ENCODE measurements at places on chromosomes 12 and 14.

DNA sequence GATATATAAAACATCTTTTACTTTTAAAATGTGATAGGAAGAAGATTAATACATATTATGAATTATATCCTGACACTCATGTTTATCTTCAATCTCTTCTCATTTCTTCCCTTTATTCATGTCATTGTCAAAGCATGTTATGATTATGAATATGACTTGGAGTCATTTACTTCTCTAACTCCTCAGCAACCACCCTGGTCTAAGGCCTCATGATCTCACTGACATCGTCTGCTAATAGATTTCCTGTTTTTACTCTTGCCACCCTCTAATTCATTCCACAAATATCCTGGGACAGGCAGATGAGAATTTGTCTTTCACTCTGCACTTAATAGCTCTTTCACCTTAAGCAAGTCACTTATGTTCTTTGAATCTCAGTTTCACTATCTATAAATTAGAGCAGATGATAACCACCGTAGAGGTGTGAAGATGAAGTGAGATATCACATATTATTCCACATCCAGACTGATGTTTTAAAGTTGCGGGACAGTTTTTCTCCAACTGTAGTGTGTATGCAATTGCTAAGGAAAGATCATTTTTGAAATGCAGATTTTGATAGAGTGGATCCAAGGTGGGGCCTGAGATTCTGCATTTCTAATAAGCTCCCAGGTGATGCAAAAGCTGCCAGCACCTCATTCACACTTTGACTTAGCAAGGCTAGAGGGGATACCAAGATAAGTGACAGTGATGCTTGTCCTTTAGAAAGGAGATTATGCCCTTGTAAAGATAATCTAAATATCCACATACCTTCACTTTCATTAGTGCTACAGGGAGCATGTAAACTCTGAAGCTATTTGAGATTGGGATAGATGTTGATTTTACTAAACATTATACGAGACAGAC is 3.3 kb upstream of the IAPP start:
- DNase-seq, result no peak

GRCh38 chr14:92649934-92650545 is 98.4 kb downstream of the LGMN start:
- no peak for DNase-seq

- no peak for DNase-seq
Measured at GRCh38 chr12:103558879-103559278, 28.2 kb upstream of the STAB2 start.

- DNase-seq, result no peak
Measured at GRCh38 chr14:92995620-92996019, 72.7 kb downstream of the CHGA start.

DNA sequence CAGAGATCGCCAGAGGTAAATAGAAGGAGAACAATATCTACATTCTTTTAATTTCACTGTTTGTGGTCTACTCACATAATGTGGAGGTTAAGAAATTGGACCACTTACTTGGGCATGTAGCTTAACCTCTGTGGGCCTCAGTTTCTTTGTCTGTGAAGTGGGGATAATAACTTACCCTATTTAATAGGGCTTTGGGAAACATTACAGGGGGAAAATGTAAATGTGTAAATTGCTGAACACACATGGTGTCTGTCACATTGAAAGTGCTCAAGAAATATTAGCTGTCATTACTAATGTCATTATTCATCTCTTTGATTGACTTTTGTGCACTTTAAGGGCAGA is 140.5 kb downstream of the SLC8A3 start:
- DNase-seq, result no peak

DNA sequence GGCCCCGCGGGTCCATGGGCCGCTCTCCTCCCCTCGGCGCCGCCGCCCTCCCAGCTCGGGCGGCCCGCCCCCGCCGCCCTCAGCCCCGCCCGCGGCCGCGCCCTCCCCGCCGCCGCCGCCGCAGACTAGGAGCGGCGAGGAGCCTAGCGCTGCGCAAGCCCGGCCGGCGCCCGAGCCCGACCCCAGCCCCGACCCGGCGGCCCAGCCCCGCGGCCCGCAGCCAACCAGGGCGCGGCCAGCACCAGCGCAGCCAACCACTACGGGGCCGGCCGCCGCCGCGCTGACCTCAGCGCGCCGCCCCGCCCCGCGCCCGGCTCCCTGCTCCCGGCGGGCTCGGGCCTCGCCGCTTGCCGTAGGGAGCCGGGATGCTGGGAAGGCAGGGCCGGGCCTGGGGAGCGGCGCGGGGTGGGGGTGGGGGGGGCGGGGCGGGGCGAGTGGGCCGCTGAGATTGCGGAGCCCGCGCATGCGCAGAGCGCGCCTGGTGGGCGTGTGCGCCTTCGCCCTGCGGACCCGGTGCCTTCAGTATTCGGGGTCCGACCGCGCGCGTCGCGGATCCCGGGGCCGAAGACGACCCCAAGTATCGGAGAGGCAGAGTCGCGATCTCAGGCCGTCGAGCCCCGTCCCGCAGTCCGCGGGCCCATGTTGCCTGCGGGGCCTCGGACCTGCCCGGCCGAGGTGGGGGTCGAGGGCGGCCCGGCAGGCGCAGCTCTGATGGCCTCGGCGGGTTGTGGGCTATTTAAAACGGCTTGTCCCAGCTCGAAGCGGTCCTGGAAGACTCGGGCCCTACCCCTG is at the start of gene CDC42BPB:
Gene CDC42BPB, minus strand, starts transcription at position 178 of the 792 bp plus-strand sequence. CDS start 376 bp downstream, outside the sequence.
- peak; percentile 66 for DNase-seq

DNA sequence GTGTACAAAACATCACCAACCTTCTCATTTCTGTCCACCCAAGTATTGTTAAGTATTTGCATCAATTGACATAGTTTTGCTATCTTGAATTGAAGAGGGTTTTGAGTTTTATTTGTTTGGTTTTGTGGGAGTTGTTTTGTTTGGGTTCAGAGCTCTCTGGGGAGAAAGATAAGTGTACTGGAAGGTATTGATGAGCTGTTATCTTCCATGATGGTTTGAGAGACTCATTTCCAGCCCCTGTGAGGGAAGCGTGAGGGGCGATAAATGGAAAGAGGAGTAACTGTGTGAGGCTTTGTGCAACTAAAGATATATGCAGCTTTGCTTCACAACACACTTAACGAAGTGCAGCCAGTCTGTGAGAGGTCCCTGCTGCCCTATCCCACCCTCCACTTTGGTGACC is 15.7 kb upstream of the CIPC start:
- no peak for DNase-seq

GRCh38 chr14:91335191-91336092 is 82.2 kb downstream of the CCDC88C start:
- no peak for DNase-seq

DNA sequence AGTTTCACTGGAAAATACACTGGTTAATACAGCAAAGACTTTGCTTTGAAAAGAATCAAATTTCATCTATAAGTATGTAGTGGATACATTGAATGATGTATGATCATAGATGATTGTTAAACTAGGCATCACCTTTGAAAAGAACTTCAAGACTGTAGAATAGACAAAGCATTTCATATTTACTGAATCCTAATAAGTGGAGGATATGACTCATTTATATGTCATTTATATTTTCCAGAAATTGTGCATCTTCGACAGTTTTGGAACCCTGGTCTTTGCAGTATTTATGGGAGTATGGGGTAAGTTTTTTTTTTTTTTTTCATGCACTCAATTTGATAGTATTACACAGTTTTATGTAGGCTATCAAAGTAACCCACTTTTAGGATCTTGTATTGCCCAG is 161.9 kb downstream of the ANO6 start:
- no peak for DNase-seq

- no peak for DNase-seq
Measured at GRCh38 chr12:104870797-104871196, 87.3 kb downstream of the SLC41A2 start.

DNA sequence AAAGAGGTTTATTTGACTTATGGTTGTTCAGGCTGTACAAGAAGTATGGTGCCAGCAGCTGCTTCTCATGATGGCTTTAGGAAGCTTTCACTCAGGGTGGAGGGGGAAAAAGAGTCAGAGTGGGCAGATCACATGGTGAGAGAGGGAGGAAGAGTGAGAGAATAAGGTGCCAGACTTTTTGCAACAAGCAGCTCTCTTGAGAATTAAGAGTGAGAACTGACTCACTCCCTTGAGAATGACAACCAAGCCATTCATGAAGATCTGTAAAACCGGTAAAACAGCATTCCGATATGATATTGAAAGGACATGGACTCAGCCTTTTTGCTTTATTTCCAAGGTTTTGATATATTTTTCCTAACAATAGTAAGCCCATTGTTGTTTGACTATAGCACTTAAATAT is 501.2 kb downstream of the GALC start:
- DNase-seq, result no peak

DNA sequence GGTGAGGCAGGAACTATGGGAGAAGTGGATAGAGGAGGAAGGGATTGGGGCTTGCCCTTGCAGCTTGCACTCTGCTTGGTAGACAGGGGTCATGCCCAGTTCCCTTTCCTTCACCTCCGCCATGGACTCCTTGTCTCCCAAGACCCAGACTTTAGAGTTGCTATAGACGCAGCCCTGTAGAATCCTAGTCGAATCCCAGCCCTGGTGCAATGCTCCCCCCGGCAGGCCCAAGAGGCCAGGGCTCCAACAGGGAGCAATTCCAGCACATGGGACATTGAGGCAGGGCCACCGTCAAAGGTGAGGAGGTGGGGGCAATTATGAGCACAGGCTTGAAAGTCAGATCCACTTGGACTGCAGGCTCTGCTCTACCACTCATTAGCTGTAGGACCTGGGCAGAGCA is 29.5 kb upstream of the BCDIN3D start:
- no peak for DNase-seq

DNA sequence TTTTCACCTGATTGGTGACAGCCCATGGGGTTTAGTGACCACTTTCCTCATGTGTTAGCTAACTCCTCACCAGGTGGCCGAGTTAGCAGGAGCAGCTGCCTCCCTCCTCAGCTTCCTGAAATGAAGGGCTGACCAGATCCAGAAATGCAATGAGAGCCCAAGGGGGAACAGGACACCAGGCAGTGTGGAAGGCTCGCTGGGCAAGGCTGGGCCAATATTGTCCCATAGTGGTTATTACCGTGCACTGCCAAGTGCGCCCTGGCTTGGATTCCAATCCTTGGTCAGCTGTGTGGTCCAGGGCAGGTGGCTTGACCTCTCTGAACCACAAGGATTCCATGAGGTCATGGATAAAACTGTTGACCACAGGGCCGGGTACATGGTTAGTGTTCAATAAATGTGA is 3.6 kb upstream of the HSPB8 start:
- no peak for DNase-seq

DNA sequence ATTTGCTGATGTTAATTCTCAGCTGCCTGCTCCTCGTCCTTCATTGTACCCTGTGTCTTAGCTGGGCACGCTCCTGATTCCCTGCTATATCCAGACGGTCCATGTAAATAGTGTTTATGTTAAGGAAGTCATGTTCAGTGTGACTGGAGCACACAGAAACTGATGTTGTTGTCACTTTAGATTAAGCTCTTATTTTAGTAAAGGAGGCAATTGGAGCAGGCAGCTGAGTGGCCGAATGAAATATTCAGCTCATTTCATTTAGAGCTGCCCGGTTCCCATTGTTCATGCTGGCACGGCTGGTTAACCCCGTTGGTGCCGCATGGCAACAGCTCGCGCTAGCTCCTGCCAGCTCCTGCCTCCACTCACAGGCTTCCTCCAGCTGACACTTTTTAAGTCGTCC is 446.8 kb upstream of the SOX5 start:
- DNase-seq, result no peak

Data from NCI-H526 treated with DMSO at 0.1 percent for 48 hours (cell line).